ENCODE measurements at places on chromosomes 1 and 21.

DNA sequence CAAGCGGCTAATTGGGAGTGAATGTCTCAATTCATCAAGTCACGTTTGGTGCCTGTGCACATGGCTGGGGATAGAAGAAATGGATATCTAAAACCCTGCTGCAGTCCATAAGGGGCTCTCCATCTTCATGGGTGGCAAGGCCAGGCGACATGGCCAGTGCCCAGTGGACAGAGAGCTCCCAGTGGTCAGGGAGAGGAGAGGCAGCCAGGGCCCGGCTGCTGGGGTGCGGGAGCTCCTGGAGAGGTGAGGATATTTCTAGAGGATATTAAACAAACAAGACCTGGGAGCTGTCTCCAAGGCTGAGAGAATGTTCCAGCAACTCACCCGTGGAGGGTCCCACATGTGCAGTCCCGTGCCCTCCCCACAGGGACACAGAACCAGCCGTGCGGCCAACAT lies 368.8 kb upstream of the C1orf174 start:
- no peak for DNase-seq

DNA sequence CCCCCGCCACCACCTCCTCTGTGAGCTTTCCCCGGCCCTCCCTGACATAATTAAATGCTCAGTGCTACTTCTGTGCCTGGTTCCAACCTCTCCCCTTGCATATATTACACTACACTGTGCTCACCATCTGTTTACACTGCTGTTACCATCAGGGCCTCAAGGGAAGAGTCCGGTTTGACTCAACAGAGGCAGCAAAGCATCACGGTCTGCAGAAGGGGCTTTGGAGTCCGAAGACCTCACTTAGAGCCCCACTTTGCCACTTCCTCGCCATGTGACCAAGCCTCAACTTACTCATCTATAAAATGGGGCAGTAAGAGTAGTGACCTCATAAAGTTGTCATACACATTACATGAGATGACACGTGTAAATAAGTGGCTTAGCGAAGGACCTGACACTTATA lies 27.4 kb downstream of the KCNN3 start:
- DNase-seq = no peak

DNA sequence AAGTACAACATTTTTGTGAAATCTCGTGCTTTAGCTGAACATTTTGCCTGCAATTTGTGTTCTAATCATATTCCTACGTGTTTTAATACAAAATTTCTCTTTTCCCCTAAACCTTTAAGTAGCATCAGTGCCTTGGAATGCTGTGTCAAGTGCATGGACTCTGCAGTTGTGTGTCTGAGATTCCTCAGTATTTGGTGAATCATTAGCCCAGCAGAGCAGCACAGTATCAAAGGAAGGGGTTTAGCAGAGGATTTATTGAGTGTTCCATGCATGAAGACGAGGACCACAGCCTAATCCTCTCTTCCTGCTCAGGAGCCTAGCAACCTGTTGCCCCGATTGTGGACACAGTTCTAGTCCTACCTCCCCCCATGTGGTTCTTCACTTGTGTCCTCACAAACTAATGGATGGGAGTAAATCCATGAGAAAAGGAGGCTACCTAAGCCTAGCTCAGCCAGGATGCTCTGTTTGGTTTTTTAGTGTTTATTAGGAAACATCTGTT lies 29.3 kb upstream of the PCP4 start:
- DNase-seq = no peak

GRCh38 chr1:119797162-119797561 lies 14.1 kb downstream of the REG4 start:
- DNase-seq = no peak

DNA sequence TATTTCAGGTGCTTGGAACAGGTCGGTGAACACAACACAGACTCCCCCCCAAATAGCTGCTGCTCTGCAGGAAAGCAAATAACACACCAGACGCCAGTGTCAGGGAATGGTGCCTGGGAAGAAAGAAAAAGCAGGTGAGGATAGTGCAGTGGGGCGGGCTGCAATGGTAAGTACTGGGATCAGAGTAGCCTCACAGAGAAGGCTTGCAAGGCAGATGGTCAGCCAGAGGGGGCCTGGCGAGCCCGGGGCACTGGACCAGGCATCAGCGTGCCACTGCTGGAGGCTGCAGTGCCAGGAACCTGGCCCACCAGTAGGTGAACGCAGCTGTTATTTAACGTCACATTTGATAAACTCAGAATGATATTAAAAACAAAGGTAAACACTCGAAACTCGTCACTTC lies 60.0 kb downstream of the POFUT2 start:
- DNase-seq = no peak

DNA sequence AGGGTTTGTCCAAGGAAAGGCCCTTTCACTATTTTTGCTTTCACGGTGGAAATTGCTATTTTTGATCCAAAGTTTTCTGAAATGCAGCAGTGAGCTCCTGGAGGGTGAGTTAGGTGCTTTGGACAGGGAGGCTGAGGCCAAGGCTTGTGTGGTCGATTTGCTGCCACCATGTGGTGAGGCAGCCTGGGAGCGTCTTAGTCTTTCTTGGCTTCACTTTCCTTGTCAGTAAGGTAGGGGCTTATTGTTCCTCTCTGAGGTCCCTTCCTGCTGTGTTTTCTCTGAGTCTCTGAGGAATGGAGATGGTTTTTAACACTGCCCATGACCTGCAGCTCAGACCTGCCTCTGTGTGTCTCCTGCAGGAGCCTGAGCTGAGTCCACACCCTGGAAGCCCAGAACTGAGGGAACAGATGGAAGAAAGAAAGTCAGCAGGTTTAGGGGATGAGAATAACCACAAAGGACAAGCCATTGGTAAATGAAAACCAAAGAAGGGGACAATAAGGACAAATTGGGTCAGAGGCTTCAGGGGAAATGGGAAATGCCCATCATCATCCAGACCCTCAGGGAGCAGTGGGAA lies 20.1 kb upstream of the S100A10 start:
- no peak for DNase-seq

- DNase-seq = no peak
These were observed 38.5 kb upstream of the RXRG start for GRCh38 chr1:165483412-165483811.

DNA sequence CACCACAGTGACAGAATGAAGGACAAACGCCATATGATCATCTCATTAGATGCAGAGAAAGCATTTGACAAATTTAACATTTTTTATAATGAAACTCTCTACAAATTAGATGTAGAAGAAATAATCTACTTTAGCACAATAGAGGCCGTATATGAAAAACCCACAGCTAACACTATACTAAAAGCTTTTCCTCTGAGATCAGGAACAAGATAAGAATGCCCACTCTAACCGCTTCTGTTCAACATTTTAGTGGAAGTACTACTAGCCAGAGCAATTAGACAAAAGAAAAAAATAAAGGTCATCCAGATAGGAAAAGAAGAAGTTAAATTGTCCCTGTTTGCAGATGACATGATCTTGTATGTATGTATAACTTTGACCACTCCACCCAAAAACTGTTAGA lies 109.7 kb downstream of the SLC35F3 start:
- DNase-seq = no peak

GRCh38 chr1:172697534-172698002 lies 38.7 kb downstream of the FASLG start:
- DNase-seq = no peak

DNA sequence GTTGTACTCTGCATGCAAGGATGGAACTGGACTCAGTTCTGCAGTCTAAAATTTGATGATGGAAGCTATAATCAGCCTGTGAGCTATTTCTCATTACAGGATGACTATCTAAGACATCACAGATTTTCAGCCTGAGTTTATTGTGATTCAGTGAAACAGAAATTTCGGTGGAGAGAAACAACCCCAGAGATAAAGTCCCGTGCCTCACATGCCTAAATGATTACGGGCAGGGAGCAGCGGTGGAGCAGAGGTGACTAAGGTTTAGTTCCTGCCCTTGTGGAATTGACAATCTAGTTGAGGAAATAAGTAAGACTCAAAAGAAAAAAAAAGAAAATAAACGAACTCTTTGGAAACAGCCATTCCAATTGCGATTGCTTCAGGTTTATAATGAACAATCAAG lies 96.9 kb downstream of the GRIK3 start:
- no peak for DNase-seq

- no peak for DNase-seq
These were observed 128.4 kb downstream of the S1PR1 start for GRCh38 chr1:101365186-101365585.

DNA sequence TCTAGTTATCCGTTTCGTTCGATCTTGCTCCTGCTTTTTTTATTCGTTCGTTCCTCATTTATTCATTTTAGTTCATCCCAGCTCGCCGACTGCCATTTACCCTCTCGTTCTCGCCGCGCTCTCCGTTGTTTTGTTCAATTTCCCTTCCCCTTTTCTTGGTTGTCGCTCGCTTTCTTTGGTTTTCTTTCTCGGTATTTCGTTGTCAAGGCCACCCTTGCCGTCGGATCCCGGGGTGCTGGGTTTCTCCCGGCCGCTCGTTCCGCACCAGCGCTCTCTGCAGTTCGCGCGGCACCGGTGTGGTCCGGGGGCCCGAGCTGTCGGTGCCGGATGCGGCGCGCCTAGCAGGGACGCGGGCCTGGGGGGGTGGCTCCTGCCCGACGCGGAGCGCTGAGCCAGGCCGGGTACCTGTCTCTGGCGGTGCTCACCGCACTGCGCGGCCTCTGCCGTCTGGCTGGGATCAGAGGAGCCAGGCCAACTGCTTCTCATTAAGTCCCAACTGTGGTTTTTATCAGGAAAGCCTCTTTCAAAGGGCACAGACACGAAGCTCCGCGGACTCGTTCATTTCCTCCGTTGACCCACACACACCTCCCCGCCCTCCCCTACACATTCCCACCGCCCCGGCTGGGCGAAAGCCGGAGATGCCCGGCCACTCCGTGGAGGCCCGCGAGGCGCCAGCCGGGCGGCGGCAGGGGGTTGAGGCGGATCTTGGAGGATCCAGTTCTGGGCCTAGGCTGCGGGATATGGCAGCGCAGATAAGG lies 1.6 kb downstream of the ALX3 start:
- no peak for DNase-seq

DNA sequence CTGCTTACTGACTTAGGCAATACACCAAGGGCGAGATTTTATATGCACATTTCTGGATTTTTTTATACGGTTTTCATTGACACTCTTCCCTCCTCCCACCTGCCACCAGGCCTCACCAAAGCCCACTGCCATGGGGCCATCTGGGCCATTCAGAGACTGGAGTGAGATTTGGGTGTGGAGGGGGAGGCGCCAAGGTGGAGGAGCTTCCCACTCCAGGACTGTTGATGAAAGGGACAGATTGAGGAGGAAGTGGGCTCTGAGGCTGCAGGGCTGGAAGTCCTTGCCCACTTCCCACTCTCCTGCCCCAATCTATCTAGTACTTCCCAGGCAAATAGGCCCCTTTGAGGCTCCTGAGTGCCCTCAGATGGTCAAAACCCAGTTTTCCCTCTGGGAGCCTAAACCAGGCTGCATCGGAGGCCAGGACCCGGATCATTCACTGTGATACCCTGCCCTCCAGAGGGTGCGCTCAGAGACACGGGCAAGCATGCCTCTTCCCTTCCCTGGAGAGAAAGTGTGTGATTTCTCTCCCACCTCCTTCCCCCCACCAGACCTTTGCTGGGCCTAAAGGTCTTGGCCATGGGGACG lies 57.9 kb downstream of the LACTBL1 start:
- DNase-seq = no peak

GRCh38 chr21:46401186-46401910 lies 57.3 kb upstream of the DIP2A start:
- no peak for DNase-seq

DNA sequence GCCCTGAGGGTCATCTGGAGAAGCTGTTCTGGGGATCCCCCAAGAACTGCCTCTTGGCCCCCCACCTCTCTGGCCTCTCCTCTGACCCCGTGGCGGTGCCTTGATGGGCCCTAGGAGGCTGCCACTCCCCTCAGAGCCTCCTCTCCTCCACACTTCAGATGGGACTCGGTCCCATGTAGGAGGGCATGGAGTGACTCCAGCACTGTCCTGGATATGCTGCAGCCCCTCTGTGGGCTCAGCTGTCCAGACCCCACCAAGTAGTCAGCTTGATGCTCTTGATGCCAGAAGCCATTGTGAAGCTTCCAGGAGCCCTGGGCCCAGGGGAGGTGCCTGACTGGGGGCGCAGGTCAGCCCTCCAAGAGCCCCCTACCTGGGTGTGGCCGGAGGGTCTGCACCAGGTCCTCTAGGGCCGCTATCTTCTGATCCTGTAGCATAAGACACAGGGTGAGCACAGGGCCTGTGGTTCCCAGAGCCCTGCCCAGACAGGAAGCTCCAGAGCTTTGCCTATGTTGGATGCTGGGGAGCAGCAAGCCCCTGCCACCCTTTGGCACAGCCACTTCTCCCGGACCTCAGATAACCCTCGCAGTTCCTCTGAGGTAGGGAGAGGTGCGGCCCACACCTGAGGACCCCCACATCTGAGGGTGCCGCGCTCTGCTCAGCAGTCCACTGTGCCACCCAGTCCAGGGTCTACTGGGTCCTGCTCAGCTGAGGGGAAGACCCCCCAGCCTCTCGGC lies 9.2 kb downstream of the UBXN11 start:
- DNase-seq = no peak

DNA sequence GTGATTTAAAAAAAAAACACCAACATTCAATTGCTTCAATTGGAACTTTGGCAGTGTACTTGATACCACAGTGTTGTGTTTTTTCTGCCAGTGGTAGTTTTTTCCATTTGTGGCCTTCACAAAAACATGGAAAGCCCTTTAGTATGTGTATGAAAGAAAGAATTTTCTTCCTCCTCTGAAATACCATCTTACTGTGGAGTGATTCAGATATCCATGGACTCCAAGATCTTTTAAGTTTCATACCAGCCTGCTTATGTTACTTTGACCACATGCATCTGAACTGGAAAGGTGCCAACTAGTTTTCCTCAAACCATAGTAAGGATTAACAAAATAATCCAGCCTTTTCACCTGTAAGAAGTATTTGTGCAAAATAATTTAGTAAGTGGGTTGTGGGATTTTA lies 3.4 kb downstream of the PPP2R5A start:
- DNase-seq = no peak

- DNase-seq = no peak
These were observed 92.3 kb downstream of the TRIM11 start for GRCh38 chr1:228314315-228314657.

DNA sequence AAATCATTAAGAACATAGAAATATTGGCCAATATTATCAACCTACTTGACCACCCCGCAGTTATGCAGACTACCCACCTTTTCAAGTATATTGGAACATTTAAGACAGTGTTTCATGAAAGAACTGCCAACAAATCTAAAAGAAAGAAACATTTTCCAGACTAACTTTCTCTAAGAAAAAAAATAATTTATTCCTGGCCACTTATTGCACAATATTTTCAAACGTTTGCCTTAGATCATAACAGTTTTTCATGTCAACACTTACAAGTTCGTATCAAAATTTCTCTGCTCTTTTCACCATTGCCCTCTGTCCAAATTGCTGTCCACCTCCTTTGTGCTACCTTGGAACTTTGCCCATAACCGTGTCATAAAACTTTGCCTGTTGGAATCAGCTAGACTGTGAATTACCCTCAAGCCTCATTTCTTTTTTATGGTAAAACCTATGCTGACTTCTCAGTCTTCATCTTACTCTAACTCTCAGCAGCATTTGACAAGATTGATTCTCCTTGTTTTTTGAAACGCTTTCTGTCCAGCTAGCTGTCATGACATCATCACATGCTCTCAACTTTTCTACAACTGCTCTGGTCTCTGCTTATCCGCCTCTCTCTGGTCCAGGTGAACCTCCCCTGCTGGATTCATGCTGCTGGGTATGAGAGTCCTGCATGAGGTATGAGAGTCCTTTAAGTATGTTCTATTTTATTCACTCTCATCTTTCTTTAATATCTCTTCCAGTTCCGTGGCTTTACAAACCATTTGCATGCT lies 92.8 kb upstream of the CHRM3 start:
- DNase-seq = no peak

GRCh38 chr21:33794596-33794995 lies 121.0 kb downstream of the ATP5PO start:
- no peak for DNase-seq

All from cortex of kidney (tissue), 1 donor.